MCF 10A (cell line): ENCODE measurements at places on chromosomes 7 and 10. TPM values are rescaled to one million over a fixed set of nuclear protein-coding genes. Genes with fewer than 3 reads are reported as not detected.

DNA sequence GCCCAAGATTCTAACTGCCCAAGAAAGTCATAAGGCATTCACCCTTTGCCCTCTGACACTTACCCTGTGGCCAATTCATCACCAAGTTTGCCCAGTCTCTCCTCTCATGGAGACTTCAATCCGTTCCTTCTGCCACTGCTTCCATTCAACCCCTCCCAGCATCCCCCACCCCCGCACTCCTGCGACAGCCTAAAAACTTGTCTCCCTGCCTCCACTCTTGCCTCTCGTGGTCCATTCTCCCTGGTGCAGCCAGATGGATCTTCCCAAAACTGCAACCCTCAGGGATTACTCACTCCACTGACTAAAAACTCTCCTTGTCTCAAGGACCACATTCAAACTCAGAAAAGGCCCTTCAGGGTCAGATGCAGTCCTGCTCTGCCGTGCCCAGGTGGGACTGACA lies 32.3 kb upstream of the PLXNA4 start:
- no peaks in the 10 kb centered on the region for H3K36me3 ChIP-seq
- no peak for DNase-seq

DNA sequence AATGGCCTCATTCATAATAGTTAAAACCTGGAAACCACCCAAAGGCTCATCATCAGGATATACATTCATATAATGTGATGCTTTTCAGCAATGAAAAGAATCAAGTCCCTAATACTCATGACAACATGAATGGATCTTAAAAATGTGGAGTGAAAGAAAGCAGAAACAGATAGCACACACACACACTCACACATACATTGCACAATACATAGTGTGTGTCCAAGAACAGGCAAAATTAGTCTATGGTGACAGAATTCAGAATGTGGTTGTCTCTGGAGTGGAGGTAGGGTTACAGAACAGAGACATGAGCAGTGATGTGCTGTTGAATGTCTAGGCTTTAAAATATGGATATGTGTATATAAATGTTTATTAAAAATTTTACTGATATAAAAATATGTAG lies 419.9 kb upstream of the PCDH15 start:
- peaks cover 70% of the 10 kb centered on the region for H3K27me3 ChIP-seq
- H3K36me3 ChIP-seq: no peaks in the 10 kb centered on the region
- no peak for DNase-seq
- no peak overlapping the region for H3K4me3 ChIP-seq
- H3K27ac ChIP-seq: no peak overlapping the region
- no peaks in the 10 kb centered on the region for H3K4me1 ChIP-seq

DNA sequence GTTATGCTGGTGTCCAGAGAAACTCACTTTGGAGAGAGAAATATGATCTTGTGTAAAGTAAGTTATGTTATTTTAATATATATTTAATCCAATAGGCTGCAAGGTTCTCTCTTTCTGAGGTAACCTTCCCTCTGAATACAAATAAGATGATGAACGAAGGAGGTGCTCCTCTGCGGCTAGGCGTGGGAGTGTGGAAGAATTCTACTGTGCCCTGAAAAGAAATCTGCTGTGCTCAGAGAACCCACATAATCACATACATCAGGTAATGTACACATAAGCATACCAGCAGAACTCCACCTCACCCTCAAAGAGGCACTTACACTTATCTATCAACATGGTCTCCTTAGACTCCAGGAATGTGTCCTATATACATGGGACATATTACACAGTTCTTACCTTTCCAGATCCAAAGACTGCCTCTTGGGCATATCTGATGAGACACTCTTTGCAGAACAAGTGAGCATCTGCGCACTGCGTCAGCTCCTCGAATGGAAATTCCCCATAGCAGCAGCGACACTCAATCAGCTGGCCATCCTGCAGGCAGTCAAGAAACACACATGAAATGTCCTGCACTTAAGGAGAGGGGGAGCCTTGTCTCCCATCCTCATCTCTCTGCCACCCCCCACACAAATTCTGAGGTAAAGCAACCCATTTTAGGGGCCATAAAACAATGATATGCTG lies 66.7 kb downstream of the RNF216 start:
- H3K27ac ChIP-seq: no peak overlapping the region
- no peak overlapping the region for H3K4me3 ChIP-seq
- H3K27me3 ChIP-seq: no peaks in the 10 kb centered on the region
- H3K4me1 ChIP-seq: no peaks in the 10 kb centered on the region
- H3K36me3 ChIP-seq: peaks cover 86% of the 10 kb centered on the region

DNA sequence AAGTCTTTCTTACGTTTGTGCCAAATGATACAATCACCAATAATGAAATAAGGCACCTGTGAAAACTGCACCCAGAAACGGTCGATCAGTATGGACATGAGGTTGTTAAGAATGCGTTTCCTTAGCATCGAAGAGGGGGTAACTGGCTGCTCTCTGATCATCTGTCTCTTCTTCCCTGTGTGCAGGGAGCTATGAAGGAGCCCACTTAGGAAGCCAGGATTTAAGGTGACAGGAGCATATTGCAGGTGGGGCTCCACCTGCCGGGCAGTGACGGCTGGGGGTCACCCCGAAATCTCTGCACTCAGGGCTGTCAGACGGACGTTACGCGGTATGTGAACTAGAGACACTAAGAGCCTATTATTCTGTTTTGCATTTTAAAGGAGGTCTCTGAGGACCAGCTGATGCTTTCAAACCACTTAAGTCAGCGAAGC lies 64.5 kb downstream of the CARD11 start:
- H3K27me3 ChIP-seq: peaks cover 14% of the 10 kb centered on the region
- no peaks in the 10 kb centered on the region for H3K4me1 ChIP-seq

GRCh38 chr7:12291870-12292269 lies 80.8 kb downstream of the TMEM106B start:
- H3K4me3 ChIP-seq: no peak overlapping the region
- H3K36me3 ChIP-seq: no peaks in the 10 kb centered on the region
- DNase-seq: peak; percentile 14
- no peaks in the 10 kb centered on the region for H3K27me3 ChIP-seq

DNA sequence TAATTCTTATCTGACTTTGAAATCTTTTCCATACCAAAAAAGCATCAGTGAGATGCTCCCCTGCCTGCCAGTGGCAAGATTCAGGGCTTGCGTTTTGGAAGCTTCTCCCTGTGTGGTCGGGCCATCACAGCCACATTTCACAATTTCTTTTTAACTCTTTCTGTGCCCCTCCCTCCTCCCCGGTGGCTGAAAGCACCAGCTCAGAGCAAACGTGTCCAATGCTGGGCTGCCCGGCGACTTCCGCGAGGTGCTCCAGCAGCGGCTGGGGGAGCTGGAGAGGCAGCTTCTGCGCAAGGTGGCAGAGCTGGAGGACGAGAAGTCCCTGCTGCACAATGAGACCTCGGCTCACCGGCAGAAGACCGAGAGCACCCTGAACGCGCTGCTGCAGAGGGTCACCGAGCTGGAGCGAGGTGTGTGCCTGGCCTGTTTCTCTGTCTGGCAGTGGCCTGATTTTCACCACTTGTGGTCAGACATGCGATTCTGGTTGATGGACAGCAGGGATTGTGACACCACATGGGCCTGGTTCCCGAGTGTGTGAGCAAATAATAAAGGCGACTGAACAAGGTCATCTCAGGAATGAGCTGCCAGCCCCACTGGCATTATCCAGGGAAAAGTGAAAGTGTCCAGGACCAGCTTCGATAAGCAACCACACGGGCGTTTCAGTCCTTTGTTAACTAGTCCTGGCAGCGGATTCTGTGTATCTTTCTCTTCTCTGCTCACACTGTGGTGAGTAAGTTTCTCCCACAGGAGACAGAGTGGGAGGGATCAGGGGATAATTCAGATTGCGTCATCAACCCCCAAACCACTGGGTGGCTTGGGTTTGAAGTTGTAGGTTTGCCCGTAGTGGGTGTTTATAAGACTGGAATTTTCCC lies 2.6 kb downstream of the NPTX2 start:
- no peak overlapping the region for H3K4me3 ChIP-seq
- DNase-seq: peak; percentile 51
- no peaks in the 10 kb centered on the region for H3K36me3 ChIP-seq
- no peak overlapping the region for H3K27ac ChIP-seq
- no peaks in the 10 kb centered on the region for H3K4me1 ChIP-seq

DNA sequence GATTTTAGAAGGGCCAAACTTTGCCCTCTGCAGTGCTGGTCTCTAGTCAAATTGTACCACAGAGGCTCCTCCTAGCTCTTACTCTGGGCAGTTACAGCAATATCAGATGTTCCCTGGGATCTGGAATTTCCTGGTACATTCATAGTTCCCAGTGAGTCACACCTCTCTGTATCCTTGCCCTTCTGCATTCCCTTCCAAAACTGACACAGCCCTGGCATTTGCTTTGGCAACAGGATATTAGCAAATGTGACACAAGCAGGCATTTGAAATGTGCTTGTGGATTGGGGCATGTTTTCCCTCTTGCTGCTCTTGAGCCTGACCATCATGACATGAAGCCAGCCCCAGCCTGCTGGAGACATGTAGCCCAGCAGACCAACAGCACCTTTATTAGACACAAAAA lies 284.7 kb upstream of the AKR1E2 start:
- H3K27ac ChIP-seq: peak overlapping the region; percentile 89
- peaks cover 14% of the 10 kb centered on the region for H3K4me1 ChIP-seq
- no peak overlapping the region for H3K4me3 ChIP-seq
- no peaks in the 10 kb centered on the region for H3K27me3 ChIP-seq
- H3K36me3 ChIP-seq: peaks cover 10% of the 10 kb centered on the region

- H3K4me3 ChIP-seq: no peak overlapping the region
- DNase-seq: no peak
Observed at GRCh38 chr10:70250961-70251680, 17.9 kb upstream of the PPA1 start.

DNA sequence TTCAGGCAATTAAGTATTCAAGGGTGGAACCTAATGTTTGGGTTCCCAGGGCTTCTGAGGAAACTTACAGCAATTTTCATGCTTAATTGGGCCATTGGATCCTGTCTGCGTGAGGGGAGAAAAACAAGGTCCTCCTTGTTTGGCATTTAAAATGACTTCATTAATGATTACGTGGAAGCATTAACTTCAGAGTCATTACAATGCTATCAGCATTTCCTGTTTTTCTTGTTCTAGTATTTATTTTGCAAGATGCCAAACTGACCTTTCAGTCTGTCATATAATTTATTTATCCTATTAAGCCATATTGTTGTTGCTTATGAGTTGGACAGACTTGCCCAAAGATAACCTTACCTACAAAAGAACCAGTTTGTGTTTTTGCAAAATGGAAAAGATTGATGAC lies 324.1 kb upstream of the LRRN3 start:
- H3K27ac ChIP-seq: no peak overlapping the region
- H3K36me3 ChIP-seq: no peaks in the 10 kb centered on the region
- no peak overlapping the region for H3K4me3 ChIP-seq
- DNase-seq: no peak
- no peaks in the 10 kb centered on the region for H3K4me1 ChIP-seq

- no peaks in the 10 kb centered on the region for H3K36me3 ChIP-seq
- no peak overlapping the region for H3K27ac ChIP-seq
- no peak overlapping the region for H3K4me3 ChIP-seq
- no peaks in the 10 kb centered on the region for H3K27me3 ChIP-seq
- no peak for DNase-seq
Observed at GRCh38 chr10:105342606-105343005, 701.5 kb downstream of the SORCS3 start.

- no peaks in the 10 kb centered on the region for H3K36me3 ChIP-seq
- H3K27me3 ChIP-seq: peaks cover 18% of the 10 kb centered on the region
- DNase-seq: no peak
- H3K27ac ChIP-seq: no peak overlapping the region
Observed at GRCh38 chr10:70558295-70558694, 44.2 kb downstream of the PRF1 start.

DNA sequence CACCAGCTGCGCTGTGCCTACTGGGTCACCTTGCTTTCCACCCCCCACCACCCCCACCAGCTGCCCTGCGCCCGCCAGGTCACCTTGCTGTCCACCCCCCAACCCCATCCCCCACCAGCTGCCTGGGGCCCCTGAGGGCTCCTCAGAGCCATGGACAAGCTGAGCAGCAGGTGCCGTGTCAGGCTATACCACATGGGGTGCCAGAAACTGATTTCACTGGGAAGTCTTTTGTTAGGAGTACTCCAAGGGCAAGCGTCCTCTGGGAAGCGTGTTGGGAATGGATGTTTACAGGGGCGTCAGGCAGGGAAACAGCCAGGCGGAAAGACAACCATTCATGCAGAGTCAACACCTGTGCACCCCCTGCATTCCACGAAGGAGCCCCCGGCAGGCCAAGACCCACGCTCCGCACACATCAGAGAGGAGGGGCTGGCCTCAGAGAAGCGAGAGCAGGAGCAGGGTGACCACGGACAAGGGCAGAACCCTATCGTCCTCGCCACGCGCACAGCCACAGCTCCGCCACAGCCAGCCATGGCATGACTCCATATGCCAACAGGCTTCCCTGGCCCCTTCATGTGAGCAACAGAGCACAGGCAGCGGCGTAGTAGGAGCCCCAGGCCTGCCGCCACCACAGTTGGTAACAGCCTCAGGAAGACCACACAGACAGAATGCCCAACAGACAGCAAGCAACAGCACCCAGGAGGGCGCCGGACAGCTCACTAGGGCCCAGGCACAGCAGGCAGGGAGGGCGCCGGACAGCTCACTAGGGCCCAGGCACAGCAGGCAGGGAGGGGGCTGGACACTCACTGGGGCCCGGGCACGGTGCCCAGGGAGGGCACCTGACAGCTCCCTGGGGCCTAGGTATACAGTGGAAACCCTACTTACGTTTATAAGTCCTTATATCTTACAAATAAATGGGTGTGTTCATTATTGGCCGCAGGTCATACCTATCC lies 180.8 kb downstream of the MAD1L1 start:
- H3K4me3 ChIP-seq: no peak overlapping the region
- H3K36me3 ChIP-seq: peaks cover 18% of the 10 kb centered on the region
- H3K4me1 ChIP-seq: no peaks in the 10 kb centered on the region

GRCh38 chr7:134866617-134867016 lies 87.2 kb downstream of the CALD1 start:
- H3K4me3 ChIP-seq: no peak overlapping the region
- H3K27ac ChIP-seq: no peak overlapping the region
- H3K4me1 ChIP-seq: peaks cover 8% of the 10 kb centered on the region
- DNase-seq: no peak
- no peaks in the 10 kb centered on the region for H3K27me3 ChIP-seq

DNA sequence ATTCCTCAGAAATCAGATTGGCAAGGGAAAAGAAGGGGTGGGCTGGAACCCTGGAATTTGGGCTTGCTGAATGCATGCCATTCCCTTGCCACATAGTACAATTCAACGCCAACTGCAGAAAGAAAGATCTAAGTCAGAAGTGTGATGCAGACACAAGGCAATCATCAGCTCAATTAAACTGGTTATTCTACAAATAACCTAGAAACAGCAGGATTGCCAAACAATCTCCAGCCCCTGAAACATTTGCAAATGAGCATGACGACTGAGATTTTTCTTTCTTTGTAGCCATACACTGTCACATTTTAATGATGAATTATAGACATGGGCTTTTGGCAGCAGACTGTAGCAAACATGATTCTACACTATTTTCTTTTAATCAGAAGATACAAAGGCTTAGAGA lies 16.5 kb upstream of the CREB5 start:
- H3K27ac ChIP-seq: no peak overlapping the region
- no peak overlapping the region for H3K4me3 ChIP-seq
- no peak for DNase-seq
- H3K36me3 ChIP-seq: no peaks in the 10 kb centered on the region
- peaks cover 7% of the 10 kb centered on the region for H3K4me1 ChIP-seq

Gene SLIT1
- 0.02 TPM in 1 of 2 replicates, not detected in the other for total RNA-seq

Gene OPALIN
- total RNA-seq: not detected in 2 replicates

Gene NPSR1
- not detected in 2 replicates for total RNA-seq

Gene CLCN1
- total RNA-seq: not detected in 2 replicates

Gene TRIL
- total RNA-seq: not detected in 2 replicates
